BJ (cell line): ENCODE measurements at places on chromosomes 3 and 15. TPM values are rescaled to one million over a fixed set of nuclear protein-coding genes. Genes with fewer than 3 reads are reported as not detected.

GRCh38 chr3:31848911-31849310 lies 132.2 kb downstream of the OSBPL10 start:
- DNase-seq: no peak

- DNase-seq: no peak
Observed at GRCh38 chr3:71978150-71978721, 193.3 kb upstream of the PROK2 start.

DNA sequence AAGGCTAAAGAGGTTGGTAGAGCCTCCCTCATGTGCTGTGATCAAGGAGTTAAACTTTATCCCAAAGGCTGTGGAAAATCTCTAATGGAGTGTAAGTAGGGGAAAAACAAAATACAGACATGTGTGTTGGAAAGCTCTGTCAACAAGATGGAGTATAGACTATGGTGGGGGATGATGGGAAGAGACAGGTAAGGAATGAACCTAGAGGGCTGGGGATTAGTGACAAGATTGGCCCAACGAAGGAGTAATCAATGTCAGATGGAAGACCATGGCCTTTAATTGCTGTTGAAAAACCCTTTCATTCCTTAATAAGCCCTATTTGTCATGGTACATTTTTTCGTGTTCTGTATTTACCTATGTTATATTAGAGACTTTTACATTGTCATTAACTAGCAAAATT lies 278.6 kb downstream of the SQOR start:
- DNase-seq: no peak

MLF1 gene
- 4.4 and 7.4 TPM in 2 replicates for polyA plus RNA-seq

- no peak for DNase-seq
Observed at GRCh38 chr3:7249493-7250076, 388.7 kb downstream of the GRM7 start.

TICRR gene
- 1.5 and 2.4 TPM in 2 replicates for polyA plus RNA-seq

SPATA12 gene
- not detected in 2 replicates for polyA plus RNA-seq

CKMT1B gene
- 0.12 and 0.25 TPM in 2 replicates for polyA plus RNA-seq

GRCh38 chr15:25498835-25499234 lies 60.0 kb upstream of the UBE3A start:
- DNase-seq: no peak

- DNase-seq: no peak
Observed at GRCh38 chr3:149417174-149417573, 39.7 kb upstream of the TM4SF1 start.

DNA sequence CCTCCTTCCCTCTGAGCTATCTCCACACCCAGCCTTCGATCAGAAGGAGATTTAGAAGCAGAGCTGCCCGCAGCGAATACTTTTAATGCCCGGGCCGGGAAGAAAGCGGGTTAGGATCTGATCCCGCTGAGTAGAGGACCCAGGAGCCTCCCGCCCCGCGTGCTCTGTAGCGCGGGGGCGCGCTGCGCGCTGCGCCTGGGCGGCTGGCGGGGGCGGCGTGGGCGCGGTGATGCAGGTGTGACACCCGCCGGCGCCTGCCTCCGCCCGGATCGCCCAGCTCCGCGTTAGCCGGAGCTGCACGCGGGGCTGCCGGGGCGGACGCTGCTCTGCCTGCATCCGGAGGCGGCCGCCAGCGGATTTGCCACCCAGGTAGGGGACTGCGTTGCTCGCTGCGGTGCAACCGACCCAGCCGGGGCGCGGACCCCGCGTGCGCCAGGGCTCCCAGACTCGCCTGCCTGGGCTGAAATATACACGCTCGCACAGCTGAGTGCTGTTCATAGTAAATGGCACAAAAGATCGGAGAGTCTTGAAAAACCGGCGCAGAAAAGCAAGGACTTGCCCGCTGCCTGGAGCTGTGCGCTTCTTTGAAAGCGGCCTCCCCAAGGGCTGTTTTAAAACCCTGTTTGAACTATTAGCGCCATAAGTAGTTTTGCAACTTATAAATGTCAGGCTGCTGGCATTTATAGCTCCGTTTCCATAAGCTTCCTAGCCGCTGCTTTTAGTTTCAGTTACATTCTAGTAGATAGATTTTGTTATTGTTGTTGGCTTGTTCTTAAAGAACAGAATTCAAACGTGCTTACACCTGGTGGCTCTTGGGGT lies at the start of gene SV2B:
TSS of gene SV2B (plus strand) at position 263 of the 819 bp plus-strand sequence. CDS start 126,007 bp downstream, outside the sequence.
- DNase-seq: no peak

GOLGA6B gene
- polyA plus RNA-seq: not detected in 2 replicates

DNA sequence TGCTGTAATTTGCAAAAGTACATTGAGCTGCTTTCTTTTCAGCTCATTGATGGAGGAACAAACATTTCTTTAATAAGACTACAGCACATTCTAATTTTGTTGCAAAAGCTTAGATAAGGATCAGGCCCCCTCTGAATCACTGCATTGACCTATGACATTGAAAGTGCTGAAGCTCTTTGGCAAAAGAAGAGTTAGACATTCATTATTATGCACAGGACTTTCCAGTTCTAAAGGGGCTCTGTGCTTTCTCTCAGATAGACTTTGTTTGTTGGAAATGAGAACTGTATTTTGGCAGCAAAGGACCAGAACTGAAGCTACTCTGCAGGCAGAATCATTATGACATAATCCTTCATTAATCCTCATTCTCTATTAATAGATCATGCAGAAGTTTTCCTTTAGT lies 252.9 kb upstream of the SOX2 start:
- DNase-seq: no peak

COL6A5 gene
- not detected in 2 replicates for polyA plus RNA-seq

GRCh38 chr3:173913397-173913796 lies 515.9 kb downstream of the NLGN1 start:
- DNase-seq: no peak

- no peak for DNase-seq
Observed at GRCh38 chr3:126644615-126645014, 10.3 kb downstream of the TXNRD3 start.

DNA sequence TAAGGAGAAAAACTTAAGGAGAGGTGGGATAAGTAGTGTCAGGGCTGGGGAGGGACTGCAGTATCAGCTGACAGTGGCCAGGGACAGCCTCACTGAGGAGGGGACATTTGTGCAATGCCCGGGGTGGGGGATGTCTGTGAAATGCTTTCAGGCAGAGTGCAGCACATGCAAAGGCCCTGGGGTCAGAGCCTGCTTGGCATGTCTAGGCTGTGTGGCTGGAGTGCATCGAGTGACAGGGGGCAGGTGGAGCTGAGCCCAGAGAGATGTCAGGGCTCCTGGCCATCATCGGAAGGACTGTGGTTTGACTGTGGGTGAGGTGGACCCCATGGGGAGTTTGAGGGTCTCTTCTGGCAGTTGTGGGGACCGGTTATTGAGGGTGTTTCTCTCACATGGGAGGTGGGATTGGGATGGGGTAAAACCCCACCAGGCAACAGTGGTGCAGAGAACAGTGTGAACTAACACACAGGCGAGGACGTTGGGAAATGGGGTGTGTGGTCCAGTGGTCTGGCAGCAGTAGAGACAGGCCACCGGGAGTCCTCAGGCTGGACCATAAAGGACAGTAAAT lies 61.2 kb downstream of the FBLN2 start:
- no peak for DNase-seq

DNA sequence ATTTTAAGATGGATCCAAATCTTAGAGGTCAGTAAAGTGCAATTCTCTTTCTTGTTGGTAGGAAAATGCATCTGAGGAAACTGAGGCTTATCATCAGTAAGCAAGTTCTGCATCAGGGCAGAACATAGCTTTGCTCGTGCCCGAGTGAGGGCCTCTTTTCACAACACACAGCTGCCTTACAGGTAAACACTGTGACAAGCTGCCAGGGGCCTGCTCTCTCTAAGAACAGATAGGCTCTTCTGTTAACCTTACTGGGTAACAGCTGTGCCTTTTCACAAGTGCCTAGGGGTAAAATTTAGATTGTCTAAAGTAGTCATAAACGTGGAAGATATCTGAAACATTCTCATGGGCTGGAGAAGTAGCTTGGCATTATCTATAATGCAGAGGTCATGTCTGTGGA lies 118.1 kb downstream of the C3orf38 start:
- DNase-seq: no peak

GRCh38 chr15:101244036-101244781 lies 7.6 kb downstream of the CHSY1 start:
- DNase-seq: no peak

DNA sequence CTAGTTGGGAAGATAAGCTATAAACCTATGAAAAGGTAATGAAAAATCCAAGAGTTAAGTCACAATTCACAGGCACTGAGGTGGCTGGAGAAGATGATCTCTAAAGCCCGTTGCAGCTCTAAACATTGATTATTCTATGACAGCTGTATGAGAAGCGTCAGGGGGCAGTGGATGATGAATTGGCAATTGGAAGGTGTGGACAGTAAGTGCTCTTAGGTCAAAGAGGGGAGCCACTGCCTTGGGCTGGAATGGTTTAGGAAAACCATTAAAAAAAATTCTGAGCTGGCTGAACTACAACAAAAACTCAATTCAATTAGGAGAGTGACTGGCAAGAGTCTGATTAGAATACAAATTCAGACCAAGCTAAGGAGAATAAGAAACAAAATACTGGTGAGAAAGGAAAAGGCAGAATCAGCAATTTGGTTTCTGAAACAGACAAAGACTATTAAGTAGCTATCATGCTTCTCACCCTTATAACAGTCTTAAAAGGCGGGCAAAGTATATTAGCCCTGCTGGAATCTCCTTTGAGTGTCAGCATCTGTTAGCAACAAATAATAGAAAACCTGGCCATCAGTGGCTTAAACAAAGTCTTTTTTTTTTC lies 8.8 kb upstream of the NMD3 start:
- DNase-seq: no peak

GRCh38 chr3:14461748-14462324 lies 59.4 kb downstream of the SLC6A6 start:
- no peak for DNase-seq

- no peak for DNase-seq
Observed at GRCh38 chr15:101578443-101578894, 73.7 kb downstream of the TM2D3 start.

- no peak for DNase-seq
Observed at GRCh38 chr3:156332304-156332703, 211.9 kb downstream of the KCNAB1 start.

TMC3 gene
- polyA plus RNA-seq: not detected in 2 replicates

DNA sequence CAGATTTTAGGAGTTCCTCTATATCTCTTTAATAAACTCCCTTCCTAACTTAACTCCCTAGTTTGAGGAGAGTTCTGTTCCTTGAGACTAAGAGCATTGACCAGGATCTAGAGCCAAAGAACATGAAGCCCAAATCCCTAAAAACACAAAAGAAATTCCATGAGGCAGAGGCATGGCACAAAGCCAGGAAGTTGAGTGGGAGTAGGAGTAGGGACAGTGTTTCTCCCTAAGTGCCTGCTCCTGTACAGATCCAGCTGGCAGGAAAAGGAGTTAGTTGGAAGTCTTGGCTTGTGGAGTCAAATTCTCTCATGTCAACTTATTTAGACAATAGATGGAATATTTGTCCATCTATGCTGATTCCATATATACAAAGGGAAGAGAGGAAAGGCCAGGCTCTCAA lies 11.4 kb downstream of the ACTC1 start:
- DNase-seq: no peak

- no peak for DNase-seq
Observed at GRCh38 chr3:154792828-154793227, 287.3 kb upstream of the MME start.

DNA sequence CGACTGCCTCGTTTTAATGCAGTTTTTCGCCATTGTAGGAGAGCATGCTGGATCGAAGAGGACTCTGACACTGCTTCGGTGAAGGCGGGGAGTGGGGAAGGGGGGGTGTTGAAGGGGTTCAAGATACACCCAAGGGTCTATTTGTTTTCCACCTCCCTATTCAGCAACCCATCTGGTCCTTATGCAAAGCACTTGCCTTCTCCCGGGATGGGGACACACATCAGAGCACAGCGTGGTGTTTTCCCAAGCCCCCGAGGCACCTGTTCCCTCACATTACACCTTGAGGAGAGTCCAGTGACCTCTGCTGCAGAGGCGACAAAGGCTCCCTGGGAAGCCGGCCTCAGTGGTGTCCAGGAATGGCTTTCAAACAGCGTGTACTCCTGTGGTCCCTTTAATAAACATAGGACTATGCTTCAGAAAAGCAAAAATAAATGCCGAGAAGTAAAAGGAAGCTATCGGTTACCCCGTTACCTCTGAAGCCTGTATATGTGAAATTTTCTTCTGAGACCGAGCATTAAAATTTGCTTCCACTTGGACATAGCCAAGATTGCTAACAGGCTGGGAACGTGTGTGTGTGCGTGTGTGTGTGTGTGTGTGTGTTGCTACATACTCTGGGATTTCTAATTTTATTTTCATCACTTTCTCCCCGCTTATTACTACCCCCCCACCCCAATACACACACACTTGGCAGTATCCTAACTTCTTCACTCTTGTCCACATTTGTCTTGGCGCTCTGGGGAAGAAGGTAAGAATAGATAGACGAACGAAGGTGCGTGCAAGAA lies 53.2 kb downstream of the CCDC54 start:
- DNase-seq: no peak

- DNase-seq: no peak
Observed at GRCh38 chr3:52406231-52406661, 38.7 kb downstream of the SEMA3G start.

DNA sequence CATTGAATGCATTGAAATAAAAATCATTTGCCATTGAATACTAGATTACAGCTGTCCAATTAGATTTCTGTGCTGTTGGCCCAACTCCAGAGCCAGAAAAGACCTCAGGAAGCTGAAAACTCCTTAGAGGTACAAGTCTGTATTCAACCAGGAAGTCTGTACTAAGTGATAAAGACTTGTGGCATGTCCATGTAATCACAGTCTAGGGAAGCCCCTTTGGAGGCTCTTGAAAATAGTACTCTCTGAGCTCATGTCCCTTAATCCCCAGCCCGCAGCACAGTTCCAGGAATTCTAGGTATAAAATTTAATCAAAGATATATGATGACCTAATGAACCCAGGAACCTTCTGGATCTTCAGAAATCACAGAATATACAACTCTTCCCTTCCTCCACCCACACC lies 279.4 kb downstream of the RSL24D1 start:
- no peak for DNase-seq

DNA sequence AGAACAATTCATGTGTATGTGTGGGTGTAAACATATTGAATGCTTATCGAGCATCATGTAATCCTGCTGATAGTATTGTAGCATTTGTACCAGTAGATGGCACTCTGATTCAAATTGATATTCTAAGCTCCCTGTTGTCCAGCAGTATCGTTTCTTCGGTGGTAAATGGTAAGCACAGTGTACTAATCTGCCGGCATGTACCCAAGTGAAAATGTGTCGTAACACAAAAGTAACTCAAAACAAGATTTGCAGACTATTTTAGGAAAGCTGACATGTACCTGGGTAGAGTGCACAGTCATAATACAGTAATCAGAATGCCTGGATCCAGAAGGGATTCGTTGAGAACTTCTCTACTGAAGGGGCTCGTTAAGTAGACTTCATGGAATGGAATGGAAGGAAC lies 31.7 kb upstream of the MNS1 start:
- peak; percentile 19 for DNase-seq

DNA sequence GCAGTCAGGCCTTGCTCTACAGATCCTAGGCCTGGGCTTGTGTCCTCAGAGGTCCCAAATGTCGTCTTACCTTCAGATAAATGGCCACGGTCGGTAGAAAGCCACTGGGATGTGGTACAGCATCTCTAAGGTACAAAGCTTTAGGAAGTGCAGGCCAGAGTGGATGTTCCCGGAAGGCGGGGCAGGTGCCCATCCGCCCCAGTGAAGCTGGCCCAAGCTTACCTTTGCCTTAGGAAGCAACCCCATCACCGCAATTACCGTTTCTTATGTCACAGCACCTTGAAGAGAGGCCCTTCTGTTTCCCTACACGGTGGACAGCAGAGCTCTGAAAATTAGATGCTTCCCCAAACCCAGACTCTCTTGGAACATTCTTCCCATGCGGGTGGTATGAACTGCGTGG lies 240.1 kb upstream of the LYSMD4 start:
- no peak for DNase-seq

HESX1 gene
- polyA plus RNA-seq: 0.25 and 0.40 TPM in 2 replicates

PLAAT1 gene
- polyA plus RNA-seq: 0.13 and 0.43 TPM in 2 replicates
